ENCODE measurements at places on chromosomes 16 and 17. TPM values are rescaled to one million over a fixed set of nuclear protein-coding genes. Genes with fewer than 3 reads are reported as not detected.
A peak's percentile ranks its signal among the peaks of the same experiment; 100 is the strongest.

Gene ITGAL
- total RNA-seq, result not detected

Gene IGF2BP1
- 0.85 TPM for total RNA-seq

Gene TPSG1
- not detected for total RNA-seq

DNA sequence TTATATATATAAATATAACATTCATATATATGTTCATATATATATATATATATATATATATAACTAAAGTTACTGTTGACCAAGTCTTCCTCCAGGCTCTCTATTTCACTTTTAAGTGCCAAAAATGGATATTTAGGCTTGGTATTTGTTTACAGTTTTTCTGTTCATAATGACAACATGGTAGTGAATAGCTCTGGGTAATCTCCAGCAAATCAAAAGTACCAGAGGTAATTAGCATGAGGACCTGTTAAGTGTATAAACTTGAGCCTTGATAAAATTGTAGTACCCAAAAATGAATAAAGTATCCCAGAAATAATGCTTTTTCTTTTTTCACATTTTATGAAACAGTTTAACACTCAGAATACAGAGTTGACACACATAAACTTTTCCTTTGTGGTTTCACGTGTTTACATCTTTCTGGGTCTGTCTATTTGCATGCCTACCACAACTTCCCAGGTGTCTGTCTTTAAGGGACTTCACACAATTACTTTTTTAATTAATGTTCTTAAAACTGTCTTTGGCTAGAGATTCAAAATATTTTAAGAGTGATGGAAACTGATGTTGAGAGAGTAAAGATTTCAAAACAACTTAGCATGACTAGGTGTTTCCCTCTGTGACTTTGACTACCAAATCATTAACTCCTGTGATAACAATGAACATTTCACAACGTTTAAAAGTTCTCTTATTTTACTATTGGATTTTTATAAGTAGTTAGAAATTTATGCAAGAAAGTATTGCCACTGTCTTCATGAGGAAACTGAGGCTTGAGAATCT lies 47.9 kb downstream of the RABEP1 start:
- DNase-seq, result no peak

- DNase-seq, result no peak
Measured at GRCh38 chr17:68591583-68591982, 9.6 kb downstream of the FAM20A start.

DNA sequence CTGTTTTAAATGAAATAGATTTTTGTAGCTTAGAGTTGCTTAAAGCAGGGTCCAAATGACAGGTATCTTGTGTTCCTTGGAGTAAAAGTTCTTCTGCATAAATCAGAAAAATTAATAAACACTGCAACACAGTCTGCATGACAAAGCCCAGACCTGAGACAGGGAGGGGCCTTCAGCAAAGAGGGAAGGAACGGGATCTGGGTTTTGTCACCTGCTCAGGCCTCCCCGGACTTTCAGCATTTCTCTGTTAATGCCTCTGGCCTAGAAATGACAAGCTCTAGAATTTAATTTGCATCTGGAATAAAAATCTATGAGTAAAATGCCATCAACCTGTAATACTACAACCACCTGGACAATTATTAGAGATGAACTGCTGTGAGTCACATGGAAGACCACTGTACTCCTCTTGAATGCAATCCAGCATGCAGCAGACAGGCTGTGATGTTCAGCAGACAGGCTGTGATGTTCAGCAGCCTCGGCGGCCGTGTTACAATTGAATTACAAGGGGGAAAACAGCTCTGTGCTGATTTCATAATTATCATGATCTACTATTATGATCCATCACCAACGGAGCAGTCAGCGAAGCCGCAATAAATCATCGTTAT lies 170.2 kb downstream of the TOX3 start:
- no peak for DNase-seq

- peak; percentile 87 for DNase-seq
Measured at GRCh38 chr16:81940781-81941560, 70.3 kb downstream of the SDR42E1 start.

GRCh38 chr17:51610834-51611233 lies 350.5 kb downstream of the UTP18 start:
- no peak for DNase-seq

GRCh38 chr17:36527621-36528250 lies 6.9 kb downstream of the MYO19 start:
- DNase-seq, result no peak
